Stimulated activated CD4-positive, alpha-beta T cell treated with anti-CD3 and anti-CD28 coated beads, Interleukin-4, amount 100 ng/mL, for 48 hours (primary cell): ENCODE measurements at places on chromosomes 6 and 20.

DNA sequence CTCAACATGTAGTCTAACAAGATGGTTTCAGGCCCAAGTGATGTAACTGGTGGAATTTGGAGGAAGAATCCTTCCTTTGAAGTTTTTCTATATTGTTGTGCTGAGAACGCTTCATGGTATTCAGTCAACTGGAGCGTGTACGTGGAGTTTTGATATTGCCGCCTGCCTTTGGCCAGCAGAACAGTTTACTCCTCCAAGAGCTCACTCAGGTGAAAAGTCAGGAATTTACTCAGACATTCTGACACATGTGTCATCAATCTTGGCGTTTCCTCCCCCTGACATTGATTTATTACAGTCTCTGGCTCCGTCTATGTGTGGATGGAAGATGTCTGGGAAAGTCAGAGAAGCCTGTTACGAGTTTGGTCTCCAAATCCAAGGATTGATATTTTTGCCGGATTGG is 19.0 kb upstream of the TGM2 start:
- no peak for DNase-seq

GRCh38 chr6:5665173-5665572 is 341.6 kb downstream of the NRN1 start:
- no peak for DNase-seq

DNA sequence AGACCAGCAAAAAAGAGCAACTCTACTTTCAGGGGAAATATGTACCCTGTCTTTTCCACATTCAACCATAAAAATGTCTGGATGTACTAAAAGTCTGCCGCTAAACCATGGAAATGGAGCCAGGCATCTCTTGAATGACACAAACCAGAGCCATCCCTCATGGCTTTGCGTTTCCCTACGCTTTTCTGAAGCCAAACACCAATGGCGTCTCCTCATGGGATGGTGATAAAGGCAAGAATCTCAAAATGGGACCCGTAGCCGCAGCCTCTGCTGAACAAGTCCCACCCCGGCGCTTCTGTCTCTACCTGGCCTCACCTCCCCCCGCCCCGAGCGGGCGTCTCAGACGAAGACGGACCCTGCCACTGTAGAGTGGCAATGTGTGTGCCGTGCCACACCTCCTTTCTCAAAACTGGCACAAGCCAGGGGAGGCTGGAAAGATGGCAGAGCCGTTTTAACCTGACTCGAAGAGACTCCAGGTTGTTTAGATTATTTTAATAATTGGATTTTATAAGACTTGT is 80.3 kb upstream of the AFDN start:
- DNase-seq = no peak

- no peak for DNase-seq
Measured at GRCh38 chr6:91281901-91282300, 695.0 kb upstream of the MAP3K7 start.

GRCh38 chr6:54578261-54578660 is 268.3 kb upstream of the FAM83B start:
- no peak for DNase-seq

DNA sequence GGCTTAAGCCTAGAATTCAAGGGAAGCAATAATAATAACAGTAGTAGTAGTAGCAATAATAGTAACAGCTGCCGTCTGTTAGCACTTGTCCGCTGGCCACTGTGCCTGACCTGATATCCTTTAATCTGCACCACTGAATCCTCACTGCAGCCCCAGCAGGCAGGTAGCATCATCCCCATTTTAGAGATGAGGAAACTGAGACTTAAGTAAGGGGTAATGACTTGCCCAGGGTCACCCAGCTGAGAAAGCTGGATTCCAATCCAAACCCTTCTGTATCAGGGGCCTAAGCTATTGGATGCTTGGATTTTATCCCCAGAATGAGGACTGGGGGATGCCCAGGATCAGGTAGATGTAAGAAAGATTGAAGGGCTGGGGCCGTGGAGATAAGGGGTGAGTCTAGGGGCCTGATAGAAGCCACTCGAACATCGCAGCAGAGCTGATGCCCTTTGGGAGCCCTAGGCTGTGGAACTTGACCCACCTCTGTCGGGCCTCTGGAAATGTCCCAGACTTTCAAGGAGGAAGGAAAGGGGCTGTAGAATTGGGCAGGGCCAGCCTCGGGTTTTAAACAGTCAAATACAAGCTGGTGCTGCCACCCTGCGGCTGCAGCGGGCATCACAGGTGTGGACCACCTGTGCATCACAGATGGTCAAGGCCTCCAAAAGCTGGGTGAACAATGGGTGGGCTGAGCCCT is 102.1 kb upstream of the MYL9 start:
- peak; percentile 43 for DNase-seq

DNA sequence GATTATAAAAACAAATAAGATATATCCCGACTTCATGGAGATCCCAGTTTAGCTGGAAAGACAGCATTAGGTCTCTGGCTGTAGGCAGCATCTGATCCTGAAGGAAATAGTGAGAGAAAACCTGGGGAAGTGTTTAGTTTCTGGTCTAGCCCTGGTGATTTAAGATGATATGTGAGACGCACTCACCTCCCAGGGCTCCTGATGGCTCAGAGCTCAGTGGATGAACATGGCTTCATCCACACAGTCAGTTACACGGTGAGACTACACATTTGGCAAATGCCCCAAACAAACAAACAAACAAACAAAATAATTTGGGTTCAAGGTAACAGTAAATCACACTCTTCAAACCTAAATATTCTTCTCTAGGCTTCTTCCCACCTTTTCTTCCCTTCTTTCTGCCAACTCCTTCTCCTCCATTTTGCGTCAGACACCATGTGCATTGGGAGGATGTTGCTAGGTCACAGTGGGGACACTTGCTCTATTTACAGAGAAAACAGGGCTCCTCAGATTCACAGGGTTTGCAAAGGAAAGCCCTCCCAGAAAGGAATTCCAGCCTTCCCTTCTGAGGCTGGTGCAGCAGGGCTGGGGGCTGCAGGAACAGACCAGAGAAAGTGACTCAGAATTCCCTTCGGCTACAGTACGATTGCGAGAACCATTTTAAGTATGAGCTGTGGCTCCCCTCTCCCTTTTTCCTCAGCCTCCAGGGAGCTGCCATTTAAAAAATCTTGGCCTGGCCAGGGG is 59.6 kb upstream of the SALL4 start:
- no peak for DNase-seq

- no peak for DNase-seq
Measured at GRCh38 chr6:104705095-104705707, 154.5 kb downstream of the HACE1 start.

GRCh38 chr20:59121714-59122565 is 41.7 kb upstream of the ZNF831 start:
- no peak for DNase-seq

GRCh38 chr6:2734488-2735166 is 16.1 kb downstream of the MYLK4 start:
- DNase-seq = no peak

- DNase-seq = peak; percentile 61
Measured at GRCh38 chr20:47727170-47727880, 58.0 kb downstream of the SULF2 start.

DNA sequence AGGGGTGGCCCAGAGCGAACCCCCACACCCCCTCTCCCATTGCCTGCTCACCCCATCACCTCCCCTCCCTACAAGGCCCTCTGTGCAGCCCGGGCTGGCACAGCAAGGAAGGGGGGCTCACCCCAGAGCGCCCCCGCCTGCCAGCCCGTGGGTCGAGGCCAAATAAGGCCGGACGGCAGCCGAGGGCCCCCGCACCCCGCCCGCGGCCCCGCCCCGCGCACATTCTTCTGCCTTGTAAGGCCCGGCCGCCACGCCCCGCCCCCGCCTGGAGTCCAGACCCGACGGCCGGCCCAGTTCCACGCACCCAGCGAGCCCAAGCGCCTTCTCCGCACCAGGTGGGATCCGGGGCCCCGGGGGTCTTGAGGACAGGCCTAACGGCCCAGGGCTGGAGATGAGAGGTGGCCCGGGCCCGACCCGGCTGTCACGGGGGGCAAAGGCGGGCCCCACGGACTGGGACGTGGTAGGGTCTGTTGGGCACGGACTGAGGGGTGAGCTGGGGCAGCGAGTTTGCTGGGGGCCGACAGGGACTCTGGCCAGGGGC is at the start of gene MYL9:
Gene MYL9 (plus strand): TSS at position 293 of the 541 bp plus-strand sequence. CDS start 3,366 bp downstream, outside the sequence.
- no peak for DNase-seq

GRCh38 chr20:53652859-53653517 is 59.3 kb upstream of the ZNF217 start:
- no peak for DNase-seq

GRCh38 chr6:78942446-78942845 is 75.1 kb downstream of the IRAK1BP1 start:
- no peak for DNase-seq

DNA sequence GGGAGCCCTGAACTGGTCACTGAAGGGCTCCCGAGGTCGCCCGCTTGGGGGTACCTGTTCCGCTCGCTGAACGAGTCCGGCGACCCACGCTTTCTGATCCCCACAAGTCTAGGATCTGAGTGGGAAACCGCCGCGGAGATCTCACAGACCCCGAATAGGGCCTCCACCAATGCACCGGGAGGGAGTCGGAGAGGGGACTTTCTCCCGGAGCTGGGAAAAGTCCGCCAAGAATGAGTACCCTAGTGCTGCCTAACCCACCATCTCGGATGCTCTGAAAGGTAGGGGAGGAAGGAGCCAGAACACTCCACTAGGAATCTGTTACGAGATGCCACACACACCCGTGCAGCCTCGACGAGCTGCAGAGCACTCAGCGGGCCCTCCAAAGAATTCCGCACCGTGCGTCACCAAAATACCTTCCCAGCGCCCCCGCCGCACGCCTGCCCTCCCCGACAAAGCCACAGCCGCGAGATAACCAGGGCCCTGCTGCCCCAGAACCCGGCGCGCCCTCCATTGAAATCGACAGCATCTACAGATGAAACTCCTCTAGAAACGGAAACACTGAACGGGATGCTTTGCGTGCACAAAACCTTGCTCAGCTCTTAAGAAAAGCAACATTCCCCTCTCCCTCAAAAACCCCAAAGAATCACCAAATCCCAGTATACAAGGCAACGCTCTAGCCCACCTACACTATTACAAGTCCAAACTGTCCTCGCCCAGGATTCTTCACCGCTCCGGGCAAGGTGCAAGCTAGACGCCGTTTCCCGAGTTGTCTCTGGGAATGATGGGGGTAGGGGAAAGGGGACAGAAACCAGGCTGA is 686 bp downstream of the COL12A1 start:
- no peak for DNase-seq

- no peak for DNase-seq
Measured at GRCh38 chr20:58402305-58402704, 13.3 kb downstream of the VAPB start.

DNA sequence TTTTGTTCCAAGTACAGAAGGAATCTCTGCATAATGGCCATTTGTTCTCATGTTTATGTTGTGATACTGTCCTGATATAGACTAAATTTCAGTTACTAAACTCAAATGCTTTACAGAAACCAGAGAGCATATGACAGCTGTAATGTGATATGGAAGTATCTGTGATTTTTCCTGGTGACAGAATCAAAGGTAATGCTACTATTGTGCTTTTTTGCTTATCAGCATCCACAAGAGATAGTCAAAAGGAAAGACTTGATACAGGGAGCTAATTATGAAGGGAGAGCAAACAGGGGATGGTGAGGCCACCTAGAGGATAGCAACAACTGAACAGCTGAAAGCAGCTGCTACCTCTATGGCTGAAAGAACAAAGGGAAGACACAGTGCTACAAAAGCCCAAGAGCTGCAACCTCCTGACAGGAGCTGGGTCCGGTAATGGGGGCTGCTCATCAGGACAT is 181.4 kb downstream of the PHF3 start:
- no peak for DNase-seq

- no peak for DNase-seq
Measured at GRCh38 chr20:6113951-6114350, 8.9 kb downstream of the FERMT1 start.

DNA sequence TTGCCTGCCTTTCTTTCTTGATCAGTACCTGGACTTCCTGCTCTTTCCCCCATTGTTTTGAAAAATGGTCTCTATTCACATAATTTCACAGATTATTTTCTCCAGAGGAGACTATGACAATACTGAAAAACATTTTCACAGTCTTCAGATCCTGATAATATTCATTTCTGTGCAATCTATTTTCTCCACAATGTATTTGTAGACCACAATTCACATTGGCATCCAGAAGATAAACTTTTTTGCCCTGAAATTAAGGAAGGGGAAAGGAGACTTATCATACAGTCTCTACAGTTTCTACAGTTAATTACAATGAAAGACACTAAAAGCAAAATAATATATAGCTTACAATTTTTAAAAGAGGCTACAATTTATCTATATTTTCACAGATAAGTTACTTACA is 18.4 kb downstream of the LCA5 start:
- no peak for DNase-seq
